Tibial nerve (tissue), 4 donors: ENCODE measurements at places on chromosomes 11 and 22.

GRCh38 chr11:16404781-16405285 lies 48.5 kb upstream of the SOX6 start:
- DNase-seq = no peak

- DNase-seq = no peak
These were observed 27.2 kb downstream of the GVQW3 start for GRCh38 chr11:76408171-76408965.

GRCh38 chr11:47394322-47395222 lies 13.8 kb upstream of the SLC39A13 start:
- DNase-seq = no peak

DNA sequence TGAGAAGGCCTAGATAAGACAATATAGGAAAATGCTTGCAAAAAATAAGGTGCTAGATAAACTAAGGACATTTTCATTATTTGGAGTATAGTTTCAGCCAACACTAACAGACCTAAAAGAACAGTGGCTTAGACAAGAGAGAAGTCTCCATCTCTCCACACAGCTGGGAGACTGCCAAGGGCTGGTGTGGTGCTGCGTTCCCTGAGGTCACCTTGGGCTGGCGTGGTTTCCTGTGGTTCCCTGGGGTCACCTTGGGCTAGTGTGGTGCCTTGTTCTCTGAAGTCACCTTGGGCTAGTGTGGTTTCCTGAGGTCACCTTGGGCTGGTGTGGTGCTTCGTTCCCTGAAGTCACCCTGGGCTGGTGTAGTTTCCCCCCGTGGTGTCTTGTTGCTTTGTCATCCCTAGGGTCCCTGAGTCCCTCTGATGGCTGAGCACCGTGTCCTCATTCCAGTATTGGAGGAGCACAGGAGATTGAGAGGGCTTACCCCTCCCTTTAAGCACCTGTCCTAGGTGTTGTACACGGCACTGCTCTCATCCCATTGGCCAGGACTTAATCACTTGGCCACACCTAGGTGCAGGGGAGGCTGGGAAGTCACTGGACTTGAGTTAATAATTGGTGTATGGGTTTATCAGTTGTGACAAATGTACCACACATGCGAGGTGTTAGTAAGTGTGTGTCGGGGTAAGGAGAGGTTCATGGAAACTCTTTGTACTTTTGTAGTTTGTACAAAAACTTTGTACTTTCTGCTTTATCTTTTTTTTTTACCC lies 14.9 kb downstream of the SAMM50 start:
- DNase-seq = no peak

GRCh38 chr22:36016684-36017083 lies 11.9 kb downstream of the RBFOX2 start:
- no peak for DNase-seq

- no peak for DNase-seq
These were observed 39.4 kb downstream of the CEP57 start for GRCh38 chr11:95829580-95830259.

DNA sequence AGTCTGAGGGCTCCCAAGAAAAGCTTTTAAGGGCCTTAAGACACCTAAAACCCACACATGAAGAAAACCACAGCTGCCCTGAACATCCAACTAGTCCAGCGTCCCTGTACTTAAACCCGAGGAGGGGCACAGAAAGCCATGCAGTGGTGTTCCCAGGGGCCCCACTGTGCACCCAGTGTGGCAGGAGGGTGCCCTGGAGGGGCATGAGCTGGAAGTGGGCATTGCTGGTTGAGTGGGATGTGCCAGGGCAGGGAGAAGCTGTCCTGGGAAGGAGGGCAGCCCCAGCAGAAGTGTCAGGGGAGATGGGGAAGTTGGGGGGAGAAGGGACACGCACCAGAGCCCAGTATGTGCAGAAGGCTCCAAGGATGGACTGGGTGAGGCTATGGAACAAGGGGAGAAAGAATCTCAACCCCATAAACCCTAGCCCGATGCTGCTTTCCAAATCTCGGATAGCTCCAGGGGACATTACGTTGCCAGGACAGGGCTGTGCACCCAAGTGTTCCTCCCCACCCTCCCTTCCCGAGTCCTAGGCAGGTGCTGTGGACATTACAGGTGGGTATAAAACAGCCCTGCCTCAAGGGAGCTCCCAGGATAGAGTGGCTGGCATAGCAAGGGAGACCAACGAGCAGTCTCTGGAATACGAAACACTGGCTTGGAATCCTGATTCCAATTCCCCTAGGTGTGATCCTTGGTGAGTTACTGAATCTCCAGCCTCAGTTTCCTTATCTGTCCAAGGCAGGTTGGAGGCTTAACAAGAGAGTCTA lies 44.2 kb downstream of the SHANK2 start:
- no peak for DNase-seq

DNA sequence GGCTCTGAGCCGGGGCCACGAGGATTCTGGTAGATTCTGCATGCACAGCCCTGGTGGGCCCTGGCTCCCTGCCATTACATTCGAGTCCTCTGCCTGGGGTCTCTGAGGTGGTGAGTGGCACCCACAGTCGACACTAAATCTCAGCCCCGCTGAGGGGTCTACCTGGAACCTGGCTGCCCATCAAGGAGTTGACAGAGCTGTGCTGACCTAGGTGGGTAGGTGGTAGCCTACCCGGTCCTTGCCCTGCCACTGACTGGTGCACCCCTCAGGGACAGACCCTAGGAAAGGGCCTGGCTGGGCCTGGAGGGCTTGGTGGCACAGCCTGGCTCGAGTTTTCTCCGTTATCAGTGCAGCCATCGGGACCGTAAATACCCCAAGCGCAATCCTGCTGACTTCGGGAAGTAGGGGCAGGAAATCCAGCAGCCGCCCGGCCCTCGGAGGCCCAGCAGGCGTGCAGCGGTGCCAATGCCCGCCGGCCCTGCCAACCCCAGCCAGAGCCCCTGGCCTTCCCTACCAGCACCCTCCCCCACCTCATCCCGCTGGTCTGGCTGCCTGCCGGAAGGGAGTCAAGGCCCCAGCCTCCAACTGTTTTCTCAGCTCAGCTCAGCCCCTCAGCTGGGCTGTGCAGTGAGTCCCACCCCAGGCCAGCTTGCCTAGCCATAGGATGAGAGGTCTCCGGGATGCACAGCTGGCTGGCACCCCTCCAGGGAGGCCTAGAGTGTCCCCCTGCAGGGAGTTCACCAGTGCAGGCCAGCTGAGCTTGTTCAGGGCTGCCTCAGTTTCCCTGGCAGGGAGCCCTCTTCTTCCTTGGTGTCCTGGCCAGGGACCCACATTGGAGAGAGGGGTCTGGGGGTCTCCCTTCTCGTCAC lies 80.4 kb upstream of the KCNQ1OT1 start:
- no peak for DNase-seq

- no peak for DNase-seq
These were observed 879.9 kb downstream of the FAM181B start for GRCh38 chr11:81853791-81854190.

DNA sequence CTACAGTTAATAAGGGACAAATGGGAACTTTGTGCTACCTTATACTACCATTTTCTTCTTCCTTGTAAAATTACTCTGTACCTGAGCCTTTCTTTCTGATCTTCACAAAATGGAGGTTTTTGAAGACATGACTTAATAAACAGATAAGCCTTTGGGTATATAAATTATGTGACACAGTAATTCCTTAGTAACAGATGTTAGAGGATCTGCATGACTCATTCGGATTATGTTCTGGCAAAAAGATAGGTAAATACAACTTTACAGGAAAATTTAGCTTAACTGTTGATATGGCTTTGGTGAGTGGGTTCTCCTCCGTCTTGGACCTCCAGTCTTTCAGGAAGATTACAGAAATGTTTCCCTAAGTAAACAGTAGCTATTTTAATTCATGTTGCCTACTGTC lies 61.8 kb downstream of the BID start:
- no peak for DNase-seq
